ENCODE measurements at places on chromosomes 6 and 20. TPM values are rescaled to one million over a fixed set of nuclear protein-coding genes. Genes with fewer than 3 reads are reported as not detected.

TPMT gene
- total RNA-seq = 5.7 TPM

KIF13A gene
- total RNA-seq = 47.5 TPM

CDH22 gene
- not detected for total RNA-seq

SIGLEC1 gene
- total RNA-seq = 0.21 TPM

MYLK4 gene
- total RNA-seq = 1.0 TPM

RAMACL gene
- 2.5 TPM for total RNA-seq

- H3K4me1 ChIP-seq = no peaks in the 10 kb centered on the region
- H3K27ac ChIP-seq = no peak overlapping the region
- DNase-seq = no peak
- H3K36me3 ChIP-seq = no peaks in the 10 kb centered on the region
- no peak overlapping the region for H3K4me3 ChIP-seq
- H3K27me3 ChIP-seq = peaks cover 28% of the 10 kb centered on the region
Observed at GRCh38 chr6:82836022-82836575, 229.5 kb downstream of the UBE3D start.

- no peaks in the 10 kb centered on the region for H3K4me1 ChIP-seq
- no peaks in the 10 kb centered on the region for H3K27me3 ChIP-seq
- H3K4me3 ChIP-seq = no peak overlapping the region
Observed at GRCh38 chr6:110674096-110674495, 141.2 kb downstream of the CDK19 start.

GRCh38 chr20:19890445-19891051, 126.6 kb upstream of the NAA20 start:
- H3K27ac ChIP-seq = peak overlapping the region; percentile 98
- peaks cover 42% of the 10 kb centered on the region for H3K4me1 ChIP-seq
- DNase-seq = no peak
- peaks cover 34% of the 10 kb centered on the region for H3K36me3 ChIP-seq
- peak overlapping the region; percentile 21 for H3K4me3 ChIP-seq

DNA sequence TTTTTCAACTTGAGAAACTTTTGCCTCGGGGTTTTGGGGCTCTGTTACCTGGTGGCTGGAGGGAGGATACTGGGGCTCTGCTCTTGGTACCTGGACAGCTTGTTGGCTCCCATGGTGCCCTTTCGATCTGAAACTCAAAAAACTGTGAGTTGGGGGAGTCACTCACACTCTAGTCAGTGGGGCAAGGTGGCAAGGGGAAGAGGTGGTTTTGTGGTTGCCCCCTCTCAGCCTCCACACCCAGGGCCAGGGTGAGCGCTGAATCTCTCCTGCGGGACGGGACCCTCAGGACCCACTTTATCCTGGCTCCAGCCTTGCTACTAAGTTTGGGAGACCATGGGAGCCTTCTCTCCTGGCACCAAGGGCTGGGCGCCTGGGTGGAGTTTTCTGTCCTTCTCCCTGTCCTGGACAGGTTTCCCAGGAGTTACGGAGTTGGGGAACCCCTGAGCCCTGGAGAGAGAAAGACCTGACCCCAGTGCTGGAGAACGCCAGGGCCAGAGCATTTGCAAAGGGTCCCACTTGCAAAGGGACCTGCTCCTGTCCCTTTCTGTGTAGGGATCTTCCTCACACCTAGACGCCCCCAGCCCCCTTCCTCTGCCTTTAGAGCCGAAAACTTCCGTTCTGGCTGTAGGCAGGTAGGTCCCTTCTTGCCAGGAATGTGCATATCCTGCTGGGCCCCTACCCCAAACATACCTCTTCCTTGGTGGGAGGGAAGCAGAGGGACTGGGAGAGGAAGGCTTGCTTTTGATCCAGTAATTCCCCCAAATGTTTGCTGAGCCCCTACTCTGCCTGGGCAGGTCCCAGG, 2.9 kb downstream of the FOXP4 start:
- no peak for DNase-seq
- H3K27ac ChIP-seq = no peak overlapping the region
- H3K4me3 ChIP-seq = peak overlapping the region; percentile 50
- H3K27me3 ChIP-seq = no peaks in the 10 kb centered on the region
- H3K4me1 ChIP-seq = peaks cover 22% of the 10 kb centered on the region

GRCh38 chr6:56668158-56668557, 25.5 kb upstream of the DST start:
- H3K27me3 ChIP-seq = no peaks in the 10 kb centered on the region
- peaks cover 31% of the 10 kb centered on the region for H3K4me1 ChIP-seq
- H3K27ac ChIP-seq = no peak overlapping the region
- peaks cover 8% of the 10 kb centered on the region for H3K36me3 ChIP-seq
- no peak for DNase-seq

DNA sequence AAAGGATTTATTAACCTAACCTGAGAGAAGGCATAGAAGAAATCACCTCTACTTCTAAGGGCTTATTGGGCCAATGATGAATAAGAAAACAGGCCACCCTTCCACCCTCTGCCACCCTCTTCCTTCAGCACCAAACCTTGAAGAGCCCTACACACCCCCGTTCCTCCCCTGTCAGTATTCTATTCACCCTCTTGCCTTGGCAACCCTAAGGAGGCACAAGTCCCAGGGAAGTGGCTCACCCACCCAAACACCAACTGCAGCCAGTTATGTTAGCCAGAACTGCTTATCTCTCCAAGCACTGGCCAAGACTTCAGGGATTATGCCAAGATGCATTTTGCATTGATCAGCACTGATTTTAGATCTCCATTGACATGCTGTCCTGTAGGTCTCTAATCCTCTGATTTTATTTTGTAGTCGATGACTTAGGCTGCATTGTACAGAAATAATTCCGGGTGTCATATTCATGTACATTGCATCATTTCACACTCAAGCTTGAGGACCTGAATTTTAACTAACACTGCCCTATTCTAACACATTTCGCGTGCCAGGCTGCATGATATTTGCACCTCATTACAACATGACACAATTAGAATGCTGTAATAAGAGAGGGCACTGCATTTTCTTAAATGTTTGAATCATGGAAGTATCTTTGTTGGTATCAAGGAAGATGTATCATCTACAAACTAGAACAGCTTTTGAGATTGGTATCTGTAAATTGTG, 15.7 kb downstream of the CNKSR3 start:
- no peak overlapping the region for H3K27ac ChIP-seq
- peaks cover 9% of the 10 kb centered on the region for H3K36me3 ChIP-seq
- no peak for DNase-seq
- no peaks in the 10 kb centered on the region for H3K27me3 ChIP-seq

DNA sequence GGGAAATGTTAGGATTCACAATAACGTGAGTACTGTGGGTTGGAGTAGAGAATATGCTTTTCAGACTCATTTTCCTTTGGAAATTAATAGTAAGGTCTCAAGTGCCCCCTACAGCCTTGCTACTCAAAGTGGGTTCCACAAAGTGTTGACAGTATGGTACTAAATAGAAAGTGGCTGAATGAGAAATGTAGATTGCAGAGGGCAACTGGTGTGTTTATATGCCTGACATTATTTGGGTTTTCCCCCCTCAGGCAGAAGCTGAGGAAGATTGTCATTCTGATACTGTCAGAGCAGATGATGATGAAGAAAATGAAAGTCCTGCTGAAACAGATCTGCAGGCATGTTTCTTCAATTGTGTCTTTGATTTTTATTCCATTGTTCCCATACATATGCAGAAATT, 5.6 kb downstream of the FBXO9 start:
- H3K4me1 ChIP-seq = peaks cover 29% of the 10 kb centered on the region
- H3K27me3 ChIP-seq = no peaks in the 10 kb centered on the region
- H3K27ac ChIP-seq = no peak overlapping the region
- H3K36me3 ChIP-seq = peaks cover 22% of the 10 kb centered on the region

DNA sequence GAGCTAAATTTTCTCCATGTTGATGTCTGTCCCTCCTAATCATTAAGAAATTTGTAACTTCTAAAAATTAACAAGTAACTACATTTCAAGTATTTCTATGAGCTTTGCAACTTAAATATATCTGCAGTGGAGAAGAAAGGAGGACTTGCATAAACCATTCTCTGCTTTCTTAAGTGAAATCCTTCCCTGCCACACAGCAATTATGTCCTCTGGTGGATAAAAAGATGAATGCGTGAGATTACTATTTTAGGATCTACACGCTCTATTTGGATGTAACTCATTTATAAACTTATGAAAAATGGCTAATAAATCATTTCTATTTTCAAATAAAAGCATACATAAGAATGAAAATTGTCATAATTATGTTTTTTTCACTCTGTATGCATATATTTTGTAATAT, 338.0 kb upstream of the PTCHD4 start:
- H3K27me3 ChIP-seq = no peaks in the 10 kb centered on the region
- H3K4me1 ChIP-seq = no peaks in the 10 kb centered on the region
- H3K36me3 ChIP-seq = no peaks in the 10 kb centered on the region
- H3K27ac ChIP-seq = no peak overlapping the region
- H3K4me3 ChIP-seq = no peak overlapping the region

DNA sequence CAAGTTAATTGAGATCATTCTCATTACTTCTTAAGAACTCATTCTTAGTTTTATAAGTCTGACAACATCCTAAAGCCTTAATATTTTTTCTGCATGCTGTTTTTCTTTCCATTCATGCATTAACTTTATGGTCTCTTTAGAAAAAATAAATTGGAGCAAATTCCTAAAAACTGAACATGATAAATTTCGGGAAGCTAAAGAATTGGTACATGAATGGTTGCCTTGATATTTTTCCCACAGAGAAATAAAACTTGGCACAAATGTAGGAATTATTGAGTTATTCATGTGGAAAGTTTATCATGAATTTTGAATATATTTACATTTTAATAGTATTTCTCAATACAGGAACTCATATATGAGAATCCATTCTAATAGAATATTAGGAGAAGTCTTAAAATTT, 115.9 kb downstream of the BMP5 start:
- no peaks in the 10 kb centered on the region for H3K36me3 ChIP-seq
- H3K27me3 ChIP-seq = no peaks in the 10 kb centered on the region
- no peak overlapping the region for H3K4me3 ChIP-seq
- DNase-seq = no peak
- H3K27ac ChIP-seq = no peak overlapping the region

DNA sequence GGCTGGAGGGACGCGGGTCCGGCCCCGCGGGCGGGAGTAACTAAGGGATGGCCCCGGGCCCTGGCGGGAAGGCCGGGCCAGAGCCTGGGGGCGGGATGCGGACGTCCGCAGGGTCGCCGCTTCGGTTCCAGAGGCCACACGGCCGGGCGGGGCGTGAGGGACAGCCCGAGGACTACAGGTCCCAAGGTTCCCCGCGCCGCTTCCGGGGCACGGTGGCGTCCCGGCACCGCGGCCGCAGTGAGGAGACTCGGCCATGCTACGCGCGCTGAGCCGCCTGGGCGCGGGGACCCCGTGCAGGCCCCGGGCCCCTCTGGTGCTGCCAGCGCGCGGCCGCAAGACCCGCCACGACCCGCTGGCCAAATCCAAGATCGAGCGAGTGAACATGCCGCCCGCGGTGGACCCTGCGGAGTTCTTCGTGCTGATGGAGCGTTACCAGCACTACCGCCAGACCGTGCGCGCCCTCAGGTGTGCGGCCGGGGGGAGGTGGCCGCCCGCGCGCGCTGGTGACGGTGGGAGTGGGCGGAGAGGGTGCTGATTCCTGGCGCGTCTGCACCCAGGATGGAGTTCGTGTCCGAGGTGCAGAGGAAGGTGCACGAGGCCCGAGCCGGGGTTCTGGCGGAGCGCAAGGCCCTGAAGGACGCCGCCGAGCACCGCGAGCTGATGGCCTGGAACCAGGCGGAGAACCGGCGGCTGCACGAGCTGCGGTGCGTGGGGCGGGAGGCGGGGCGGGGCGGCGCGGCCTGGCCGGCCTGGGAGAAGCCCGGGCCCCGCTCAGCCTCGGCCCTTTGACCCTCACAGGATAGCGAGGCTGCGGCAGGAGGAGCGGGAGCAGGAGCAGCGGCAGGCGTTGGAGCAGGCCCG, at the start of gene MRPS26:
Gene MRPS26 (plus strand): TSS at position 237 of the 861 bp plus-strand sequence. CDS start 17 bp downstream, at position 254.
- no peaks in the 10 kb centered on the region for H3K27me3 ChIP-seq
- H3K4me3 ChIP-seq = peak within 1 kb of the TSS; percentile 87
- H3K27ac ChIP-seq = peak within 1 kb of the TSS; percentile 80
- H3K4me1 ChIP-seq = peaks cover 23% of the 10 kb centered on the region

GRCh38 chr20:17594443-17594842, 24.6 kb downstream of the DSTN start:
- DNase-seq = no peak
- no peak overlapping the region for H3K4me3 ChIP-seq
- H3K36me3 ChIP-seq = peaks cover 25% of the 10 kb centered on the region
- peak overlapping the region; percentile 5 for H3K27ac ChIP-seq

DNA sequence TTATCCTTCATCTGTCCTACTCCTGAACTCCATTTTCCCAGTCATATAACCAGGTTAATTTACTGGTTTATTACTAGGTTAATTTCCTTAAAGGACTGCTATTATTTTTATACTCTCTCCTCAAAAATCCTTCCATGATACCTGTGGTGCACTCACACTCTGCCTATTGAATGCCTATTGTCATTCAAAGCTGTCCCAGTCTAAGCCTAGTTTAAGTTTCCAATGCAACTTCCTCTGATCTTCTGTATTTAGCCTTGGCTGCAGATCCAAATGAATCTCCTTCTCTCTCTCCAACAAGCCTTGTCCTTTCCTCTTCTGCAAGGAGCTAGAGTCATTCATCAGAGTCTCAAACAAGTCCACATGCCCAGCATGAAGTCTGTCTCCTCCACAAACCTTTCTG, 41.3 kb upstream of the ADGRF5 start:
- no peak overlapping the region for H3K27ac ChIP-seq
- no peaks in the 10 kb centered on the region for H3K4me1 ChIP-seq
- peaks cover 5% of the 10 kb centered on the region for H3K27me3 ChIP-seq
- DNase-seq = no peak

GRCh38 chr6:156398966-156399365, 378.2 kb upstream of the ARID1B start:
- no peak overlapping the region for H3K27ac ChIP-seq
- DNase-seq = no peak
- peaks cover 26% of the 10 kb centered on the region for H3K27me3 ChIP-seq
- H3K36me3 ChIP-seq = no peaks in the 10 kb centered on the region
- no peak overlapping the region for H3K4me3 ChIP-seq
- no peaks in the 10 kb centered on the region for H3K4me1 ChIP-seq

DNA sequence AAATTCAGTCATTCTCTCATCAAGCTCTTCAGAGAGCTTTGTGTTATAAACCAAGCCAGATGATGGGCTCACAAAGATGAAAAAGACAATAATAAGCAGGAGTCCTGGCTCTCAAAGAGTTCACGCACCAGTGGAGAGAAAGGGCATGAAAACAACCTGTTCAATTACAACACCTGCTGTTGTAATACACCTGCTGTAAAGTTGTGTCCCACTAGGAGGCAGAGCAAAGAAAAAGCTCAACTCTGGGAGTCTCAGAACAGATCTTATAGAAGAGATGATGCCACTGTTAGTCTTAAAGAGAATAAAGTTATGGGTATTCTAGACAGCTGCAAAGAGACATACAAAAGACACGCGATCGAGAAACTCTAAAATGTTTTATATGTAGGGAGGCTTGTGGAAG, 100.6 kb downstream of the DCDC2 start:
- H3K4me3 ChIP-seq = no peak overlapping the region
- no peaks in the 10 kb centered on the region for H3K36me3 ChIP-seq
- peaks cover 9% of the 10 kb centered on the region for H3K27me3 ChIP-seq
- H3K27ac ChIP-seq = no peak overlapping the region

- peaks cover 4% of the 10 kb centered on the region for H3K36me3 ChIP-seq
- peak; percentile 96 for DNase-seq
- no peaks in the 10 kb centered on the region for H3K27me3 ChIP-seq
- H3K27ac ChIP-seq = peak within 1 kb of the TSS; percentile 96
- peak within 1 kb of the TSS; percentile 82 for H3K4me3 ChIP-seq
- H3K4me1 ChIP-seq = peaks cover 45% of the 10 kb centered on the region
Observed at GRCh38 chr6:154733183-154733625, at the start of gene SCAF8. SCAF8 (plus strand) TSS chr6:154733416; CDS start chr6:154733901, 485 bp downstream.

Data from osteocyte (in vitro differentiated cells).